ENCODE measurements at places on chromosomes 6 and 20. TPM values are rescaled to one million over a fixed set of nuclear protein-coding genes. Genes with fewer than 3 reads are reported as not detected.

The OR12D3 gene
- not detected for total RNA-seq

The BPIFB4 gene
- not detected for total RNA-seq

The TBXT gene
- not detected for total RNA-seq

- H3K27me3 ChIP-seq: no peaks in the 10 kb centered on the region
- H3K27ac ChIP-seq: no peak overlapping the region
- no peak for DNase-seq
Measured at GRCh38 chr6:144769142-144769541, 484.0 kb downstream of the UTRN start.
